Fibroblast of skin of scalp (primary cell): ENCODE measurements at places on chromosomes 6 and 20.

GRCh38 chr20:44247131-44247571 is at the start of gene GDAP1L1:
TSS of gene GDAP1L1 (plus strand) at chr20:44247308. CDS start at chr20:44247335, 27 bp downstream.
- DNase-seq, result no peak

DNA sequence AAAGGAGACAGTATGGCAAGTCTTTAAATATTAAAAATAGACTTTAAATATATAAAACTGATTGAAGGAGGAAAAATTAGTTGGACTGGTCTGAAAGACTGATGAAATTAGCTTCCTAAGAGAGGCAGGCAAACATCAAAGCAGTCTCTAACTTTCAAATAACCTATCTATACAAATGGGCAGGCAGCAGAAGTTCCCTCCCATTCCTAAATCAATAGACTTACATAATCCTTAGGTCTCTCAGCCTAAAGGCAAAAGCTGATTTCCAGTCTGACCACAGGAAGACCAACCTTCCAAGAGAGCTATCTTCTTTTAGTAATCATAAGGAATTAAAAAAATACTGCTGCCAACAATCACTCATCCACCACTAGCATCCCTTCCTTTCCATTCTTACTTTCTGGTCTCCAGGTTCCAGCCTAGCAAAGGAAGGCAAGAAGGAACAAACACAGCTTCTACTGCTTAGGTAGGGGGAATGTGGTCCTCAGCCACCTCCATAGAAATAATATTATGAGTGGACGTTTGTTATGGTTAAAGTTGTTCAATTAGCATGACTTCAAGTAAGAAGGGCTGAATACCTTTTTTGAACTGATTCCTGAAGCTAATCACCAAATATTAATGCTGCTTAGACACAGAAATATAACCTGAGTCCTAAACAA is 44.1 kb downstream of the SESN1 start:
- no peak for DNase-seq

DNA sequence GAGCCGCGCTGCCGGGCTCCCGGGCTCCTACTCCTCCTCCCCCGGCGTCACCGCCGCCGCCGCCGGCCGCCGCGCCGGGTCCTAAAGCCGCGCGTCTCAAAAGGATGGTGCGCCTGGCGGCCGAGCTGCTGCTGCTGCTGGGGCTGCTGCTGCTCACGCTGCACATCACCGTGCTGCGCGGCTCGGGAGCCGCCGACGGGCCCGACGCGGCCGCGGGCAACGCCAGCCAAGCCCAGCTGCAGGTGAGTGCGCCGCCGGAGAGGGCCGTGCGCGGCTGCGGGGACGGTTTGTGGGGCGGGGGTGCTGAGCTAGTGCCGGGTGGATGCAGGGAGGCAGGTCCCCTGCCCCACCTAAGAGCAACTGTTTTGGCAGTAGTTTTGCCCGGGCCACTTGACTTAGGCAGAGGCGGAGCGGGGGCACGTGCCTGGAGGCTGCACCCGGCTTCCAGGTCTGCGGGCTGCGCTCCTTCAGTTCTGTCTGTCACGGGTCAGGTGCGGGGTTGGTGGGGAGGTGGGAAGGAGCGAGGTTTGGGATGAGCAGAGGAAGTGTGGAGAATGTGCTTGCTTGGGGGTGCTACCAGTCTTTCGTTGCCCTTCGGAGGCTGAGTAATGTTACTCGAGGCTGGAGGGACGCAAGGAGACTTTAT is 722 bp downstream of the ISM1 start:
- DNase-seq, result peak; percentile 70

- no peak for DNase-seq
Observed at GRCh38 chr6:66731310-66731709, 1024.3 kb upstream of the EYS start.

DNA sequence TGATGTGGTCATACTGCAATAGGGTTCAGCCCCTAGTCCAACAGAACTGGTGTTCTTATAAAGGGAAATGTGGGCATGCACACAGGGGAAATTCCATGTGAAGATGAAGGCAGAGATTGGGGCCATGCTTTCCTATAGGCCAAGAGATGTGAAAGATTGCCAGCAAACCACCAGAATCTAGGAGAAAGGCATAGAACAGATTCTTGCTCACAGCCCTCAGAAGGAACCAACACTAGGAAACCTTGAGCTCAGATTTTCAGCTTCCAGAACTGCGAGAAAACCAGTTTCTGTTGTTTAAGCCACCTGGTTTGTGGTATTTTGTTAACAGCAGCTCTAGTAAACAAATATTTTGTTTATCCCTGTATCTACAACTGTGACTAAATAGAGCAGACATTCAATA is 197.6 kb upstream of the CITED2 start:
- no peak for DNase-seq
